ENCODE measurements at places on chromosomes 4 and X. TPM values are rescaled to one million over a fixed set of nuclear protein-coding genes. Genes with fewer than 3 reads are reported as not detected.

DNA sequence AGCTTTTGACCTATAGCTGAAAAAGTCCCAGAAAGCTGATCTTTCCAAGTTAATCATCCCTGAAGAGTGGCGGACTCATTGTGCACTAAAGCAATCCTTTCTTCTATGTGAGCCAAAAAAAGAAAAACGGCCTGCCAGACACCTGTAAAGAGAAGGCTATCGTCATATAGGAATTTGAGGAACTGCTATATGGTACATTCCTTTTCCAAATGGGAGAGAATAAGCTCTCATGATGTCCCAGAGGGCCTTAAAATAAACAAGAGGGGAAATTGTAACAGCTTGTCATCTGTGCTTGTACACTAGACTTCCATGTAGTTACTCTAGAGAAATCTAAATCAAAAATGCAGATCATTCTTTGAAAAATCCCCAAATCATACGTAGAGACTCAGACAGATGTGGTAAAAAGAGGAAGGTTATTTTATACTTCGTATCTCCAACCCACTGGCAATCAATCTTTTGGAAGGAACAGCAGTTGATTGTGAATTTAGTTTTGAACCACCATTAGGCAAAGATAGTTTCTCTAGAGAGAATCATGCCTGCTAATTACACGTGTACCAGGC is 26.1 kb downstream of the GPR174 start:
- no peak for DNase-seq

DNA sequence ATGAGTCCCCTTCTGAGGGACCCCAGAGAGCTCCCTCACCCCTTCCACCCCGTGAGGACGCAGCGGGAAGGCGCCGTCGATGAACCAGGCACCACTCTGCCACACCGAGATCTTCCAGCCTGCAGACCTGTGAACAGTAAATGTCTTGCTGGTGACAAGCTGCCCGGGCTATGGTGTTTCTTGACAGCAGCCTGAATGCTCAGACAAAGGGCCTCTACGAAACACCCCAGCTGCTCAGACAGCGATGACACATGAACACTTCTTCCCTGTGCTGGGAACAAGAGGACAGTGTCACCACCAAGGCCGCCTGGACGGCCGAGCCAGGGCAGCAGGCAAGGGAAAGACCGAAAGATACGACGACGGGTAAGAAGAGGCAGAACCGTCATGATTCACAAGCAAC is 30.6 kb upstream of the GTPBP6 start:
- no peak for DNase-seq

- no peak for DNase-seq
Measured at GRCh38 chr4:152817331-152817730, 37.6 kb downstream of the ARFIP1 start.

UGT2B28 gene
- total RNA-seq: not detected

GRCh38 chr4:21848021-21848420 is 100.6 kb downstream of the KCNIP4 start:
- DNase-seq: no peak

DNA sequence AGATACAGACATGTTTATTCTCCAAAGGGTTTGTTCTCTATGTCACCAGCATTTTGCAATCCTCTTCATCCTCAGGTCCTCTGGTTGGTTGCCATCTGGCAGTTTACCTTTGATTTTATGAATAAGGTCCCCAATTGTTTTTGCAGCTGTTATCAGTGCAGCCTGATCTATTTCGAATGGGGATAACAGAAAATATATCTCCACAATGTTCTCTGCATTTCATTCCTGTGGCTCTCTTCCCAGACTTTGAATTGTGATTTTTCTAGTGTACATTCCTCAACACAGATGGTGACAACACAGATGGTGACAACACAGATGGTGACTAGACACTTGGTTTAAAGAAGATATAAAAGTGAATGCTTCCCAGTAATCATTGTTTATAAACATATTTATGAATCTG is 74.1 kb downstream of the FBXO8 start:
- no peak for DNase-seq

XAGE2 gene
- not detected for total RNA-seq

AIFM1 gene
- 35.9 TPM for total RNA-seq

HMX1 gene
- not detected for total RNA-seq

Measured in activated naive CD8-positive, alpha-beta T cell treated with anti-CD3 and anti-CD28 coated beads, Interleukin-2, amount 10 ng/mL, durations not matched to agents 7 days and 5 days (primary cell).